ENCODE measurements at places on chromosomes 7 and 10.
A peak's percentile ranks its signal among the peaks of the same experiment; 100 is the strongest.

DNA sequence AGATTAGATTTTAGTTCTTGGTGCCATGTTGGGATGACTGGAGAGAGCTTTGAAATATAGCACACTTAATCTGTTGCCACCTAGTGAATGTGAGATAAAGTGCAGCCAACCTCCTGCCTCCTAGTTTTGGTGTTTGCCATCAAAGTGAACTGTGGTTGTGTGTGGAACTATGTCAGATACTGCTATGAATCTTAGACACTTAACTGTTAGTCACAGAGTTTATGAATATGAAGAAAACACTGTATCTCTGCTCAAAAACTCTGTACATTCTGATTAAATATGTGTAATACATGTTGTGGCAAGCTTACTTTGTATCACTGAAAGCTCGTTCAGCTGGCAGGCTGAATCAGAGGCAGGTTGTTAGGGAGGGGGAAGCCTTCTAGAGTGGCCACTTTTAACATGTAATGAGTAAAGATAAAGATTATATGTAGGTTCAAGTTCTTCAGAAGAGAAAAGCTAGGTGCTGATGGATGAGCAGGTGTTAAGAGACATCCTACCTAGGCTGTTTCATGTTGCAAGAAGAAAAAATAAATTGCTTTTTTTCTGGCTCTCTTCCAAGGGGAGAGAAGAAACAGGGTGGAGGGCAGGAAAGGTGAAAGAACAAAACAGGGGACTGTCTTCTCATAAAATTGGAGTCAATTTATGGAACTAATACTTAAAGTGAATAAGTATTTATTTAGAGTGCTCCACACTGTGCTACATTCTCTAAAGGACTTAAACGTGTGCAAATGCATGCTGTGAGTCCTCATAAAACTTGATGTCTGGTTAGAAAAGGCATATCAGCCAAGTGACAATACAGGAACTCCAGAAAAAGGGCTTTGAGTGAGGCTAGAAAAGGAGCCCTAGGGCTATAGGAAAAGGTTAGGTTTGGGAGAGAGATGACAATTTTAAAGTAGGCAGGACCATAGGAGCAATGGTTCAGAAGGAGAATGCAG is 14.1 kb upstream of the LAMB1 start:
- peak; percentile 35 for DNase-seq

DNA sequence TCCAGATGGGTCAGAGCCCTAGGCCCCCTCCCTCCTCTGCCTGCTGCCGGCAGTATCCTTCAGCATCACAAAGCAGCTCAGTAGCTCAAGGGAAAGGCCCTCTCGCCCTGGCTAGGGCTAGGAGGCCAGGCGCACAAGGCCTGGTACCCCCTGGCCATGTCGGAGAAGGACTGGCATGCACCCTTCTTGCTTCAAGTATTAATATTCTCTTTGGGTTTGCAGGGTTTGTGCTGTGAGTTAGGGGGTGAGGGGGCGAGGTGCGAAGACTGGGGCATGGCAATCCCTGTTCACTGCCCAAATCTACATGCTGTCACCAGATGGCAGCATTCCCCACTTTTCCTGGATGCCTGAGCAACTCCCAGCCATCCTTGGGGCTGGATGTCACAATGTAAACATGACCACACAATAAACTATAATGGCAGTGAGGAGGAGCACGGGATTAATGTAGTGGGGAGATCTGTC is 105.2 kb downstream of the NEURL1 start:
- no peak for DNase-seq

DNA sequence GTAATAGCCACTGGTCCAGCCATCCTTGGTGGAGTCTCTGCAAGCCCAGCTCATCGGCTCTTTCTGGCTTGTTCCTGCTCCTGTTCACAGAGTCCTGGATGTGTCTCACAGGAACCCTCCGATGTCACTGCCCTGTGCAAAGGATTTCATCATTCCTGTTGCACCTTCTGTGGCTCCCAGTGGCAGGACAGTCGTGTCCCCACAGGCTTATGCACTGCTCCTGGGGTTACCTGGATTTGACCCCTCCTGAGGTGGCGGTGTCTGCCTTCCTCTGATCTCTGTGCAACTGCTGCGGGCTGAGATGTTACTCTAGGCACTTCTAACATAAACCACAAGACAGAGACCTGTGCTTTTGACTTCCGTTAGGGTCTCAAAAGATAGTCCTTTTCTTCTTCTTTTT is 30.6 kb downstream of the APBB1IP start:
- DNase-seq: no peak

- DNase-seq: peak; percentile 37
Measured at GRCh38 chr7:954330-955238, at the start of gene ADAP1. Gene ADAP1 (minus strand): TSS chr7:954680. CDS start chr7:954477, 203 bp downstream.

- DNase-seq: no peak
Measured at GRCh38 chr10:35480142-35480541, 125.0 kb upstream of the GJD4 start.

DNA sequence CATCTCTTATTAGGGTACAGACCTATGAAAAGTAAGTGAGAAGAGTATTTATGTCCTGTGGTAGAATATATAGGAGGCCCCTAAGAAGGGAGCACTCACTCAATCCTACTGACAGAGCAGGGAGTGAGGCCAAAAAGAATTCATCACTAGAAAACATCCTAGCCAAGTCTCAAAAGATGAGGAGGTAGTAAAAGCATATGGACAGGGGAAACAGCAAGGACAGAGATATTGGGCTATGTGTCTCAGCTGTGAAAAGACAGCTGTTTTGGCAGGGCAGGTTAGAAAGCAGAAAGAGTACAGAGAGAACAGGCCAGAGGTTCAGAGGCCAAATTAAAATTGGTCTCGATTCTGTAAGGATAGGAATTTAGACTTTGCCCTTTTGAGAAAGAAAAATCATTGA is 548.3 kb upstream of the ANKRD30A start:
- DNase-seq: no peak

DNA sequence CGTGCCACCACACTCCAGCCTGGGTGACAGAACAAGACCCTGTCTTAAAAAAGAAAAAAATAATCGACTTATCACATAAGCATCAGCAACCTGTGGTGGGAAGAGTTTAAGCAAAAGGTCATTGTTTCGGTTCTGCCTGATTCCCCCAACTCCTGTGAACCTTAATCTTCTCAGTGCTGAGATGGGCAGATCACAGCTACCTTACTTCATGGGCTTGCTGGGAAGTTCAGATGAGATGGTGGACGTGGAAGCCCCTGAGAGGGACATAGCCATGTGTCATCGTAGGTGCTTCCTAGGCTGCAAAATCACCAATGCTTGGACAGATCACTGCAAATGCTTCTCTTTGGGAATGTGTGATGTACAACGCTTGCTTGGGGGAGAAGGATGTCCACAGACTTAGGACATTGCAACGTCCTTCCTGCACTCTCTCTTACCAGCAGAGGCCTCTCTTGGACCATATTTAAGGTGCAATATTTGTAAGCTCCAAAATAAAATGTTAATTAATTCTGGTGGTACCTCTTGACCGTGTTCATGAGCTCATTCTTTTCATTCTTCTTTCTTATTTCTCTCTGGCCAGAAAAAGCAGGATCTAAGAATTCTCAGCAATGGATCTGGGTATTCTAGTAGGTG is 8.6 kb downstream of the GJD4 start:
- no peak for DNase-seq

GRCh38 chr10:10542477-10542876 is 475.2 kb upstream of the CELF2 start:
- no peak for DNase-seq

DNA sequence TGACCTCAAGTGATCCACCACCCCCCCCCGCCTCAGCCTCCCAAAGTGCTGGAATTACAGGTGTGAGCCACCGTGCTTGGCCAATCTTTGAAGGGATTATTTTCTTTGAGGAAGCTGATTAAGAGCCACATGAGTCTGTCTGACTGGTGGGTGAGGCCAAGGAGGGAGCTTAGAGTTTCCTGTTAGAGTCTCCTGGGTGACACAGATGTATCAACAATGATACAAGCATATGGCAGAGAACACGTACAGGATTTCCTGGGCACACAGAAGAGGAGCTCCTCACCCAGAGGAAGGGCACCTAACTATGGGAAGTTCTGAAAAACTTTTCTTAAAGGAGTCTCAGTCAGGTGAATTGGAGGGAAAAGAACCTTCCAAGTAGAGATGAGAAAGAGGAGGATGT is 69.4 kb downstream of the GOLGA7B start:
- DNase-seq: no peak

- DNase-seq: no peak
Measured at GRCh38 chr10:9605231-9605630, 1412.4 kb upstream of the CELF2 start.

- DNase-seq: no peak
Measured at GRCh38 chr10:106111246-106111645, 1053.3 kb downstream of the SORCS1 start.

- no peak for DNase-seq
Measured at GRCh38 chr7:2476298-2476697, at the start of gene GRIFIN. Gene GRIFIN (minus strand): TSS chr7:2476398. CDS start chr7:2476383, 15 bp downstream.

- DNase-seq: no peak
Measured at GRCh38 chr10:123800289-123800688, 91.3 kb downstream of the CPXM2 start.

- DNase-seq: peak; percentile 49
Measured at GRCh38 chr10:132232023-132232951, 45.5 kb downstream of the DPYSL4 start.

Data from stimulated activated CD4-positive, alpha-beta T cell treated with anti-CD3 and anti-CD28 coated beads, Interleukin-1b, Interleukin-23, amount 100 ng/mL, for 48 hours (primary cell).